ENCODE measurements at places on chromosomes 16 and 17.

DNA sequence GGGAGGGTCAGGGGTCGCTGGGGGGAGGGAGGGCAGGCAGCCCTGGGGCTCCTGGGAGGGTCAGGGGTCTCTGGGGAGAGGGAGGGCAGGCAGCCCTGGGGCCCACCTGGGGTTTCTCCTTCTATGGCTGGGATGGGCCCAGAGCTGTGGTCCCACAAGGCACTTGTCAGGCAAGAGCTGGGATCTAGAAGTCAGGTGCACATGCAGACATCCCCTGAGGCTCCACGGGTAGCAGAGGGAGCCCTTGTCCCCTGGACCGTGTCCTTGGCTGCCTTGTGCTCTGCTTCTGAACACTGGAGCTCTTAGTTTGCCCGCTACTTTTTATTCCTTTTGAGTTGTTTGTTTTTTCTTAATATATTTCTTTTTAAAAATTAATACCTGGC is 1.8 kb downstream of the TUBB3 start:
- no peak for DNase-seq

DNA sequence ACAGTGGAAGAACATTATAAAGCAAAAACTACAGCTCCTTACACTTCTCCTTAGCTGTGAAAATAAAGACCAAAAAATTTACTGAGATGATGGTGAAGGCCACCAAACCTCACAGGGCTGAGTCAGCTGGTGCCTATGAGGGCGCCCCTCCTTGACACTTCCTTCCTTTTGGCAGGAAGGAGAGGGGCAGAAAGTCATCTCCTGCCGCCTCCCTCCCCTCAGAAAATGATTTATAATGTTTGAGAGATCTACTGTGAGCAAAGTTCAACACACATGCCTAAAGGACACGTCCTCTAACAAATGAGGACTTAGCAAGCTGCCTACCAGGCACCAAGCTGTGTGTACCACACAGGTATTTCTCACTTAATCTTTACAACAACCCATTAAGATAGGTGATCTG is 245.7 kb downstream of the PRKCA start:
- DNase-seq: no peak

GRCh38 chr17:725746-726145 is 6.7 kb upstream of the TLCD3A start:
- DNase-seq: no peak

DNA sequence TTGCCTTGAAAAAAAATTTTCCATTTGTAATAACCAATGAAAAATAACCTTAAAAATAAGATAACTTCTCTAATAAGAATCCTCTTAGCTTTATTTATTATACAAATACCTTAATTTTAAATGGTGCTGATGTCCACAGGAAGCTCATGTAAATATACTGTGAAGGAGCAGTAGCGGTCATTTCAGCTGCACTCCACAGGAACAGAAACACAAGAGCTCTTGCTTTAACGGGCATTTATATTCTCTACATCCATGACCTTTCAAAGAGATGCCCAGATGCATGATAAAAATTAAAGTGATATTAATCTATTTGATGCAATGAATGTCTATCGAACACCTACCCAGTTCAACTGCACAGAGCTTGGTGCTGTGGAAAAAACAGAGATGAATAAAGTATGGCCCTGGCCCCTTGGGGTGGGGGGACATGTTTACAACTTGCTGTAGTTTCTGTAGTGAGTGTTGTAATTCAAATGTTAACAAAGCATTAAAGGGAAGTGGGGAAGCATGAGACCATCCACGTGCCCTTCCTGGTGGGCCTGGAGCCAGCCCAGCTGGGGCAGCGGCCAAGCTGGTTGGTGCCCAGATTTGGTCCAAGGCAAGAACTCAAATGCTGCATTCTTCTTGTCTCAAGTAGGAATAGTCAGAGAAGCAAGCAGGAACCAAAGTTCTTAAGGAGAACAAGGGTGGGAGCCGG is 47.9 kb downstream of the IQCK start:
- no peak for DNase-seq

DNA sequence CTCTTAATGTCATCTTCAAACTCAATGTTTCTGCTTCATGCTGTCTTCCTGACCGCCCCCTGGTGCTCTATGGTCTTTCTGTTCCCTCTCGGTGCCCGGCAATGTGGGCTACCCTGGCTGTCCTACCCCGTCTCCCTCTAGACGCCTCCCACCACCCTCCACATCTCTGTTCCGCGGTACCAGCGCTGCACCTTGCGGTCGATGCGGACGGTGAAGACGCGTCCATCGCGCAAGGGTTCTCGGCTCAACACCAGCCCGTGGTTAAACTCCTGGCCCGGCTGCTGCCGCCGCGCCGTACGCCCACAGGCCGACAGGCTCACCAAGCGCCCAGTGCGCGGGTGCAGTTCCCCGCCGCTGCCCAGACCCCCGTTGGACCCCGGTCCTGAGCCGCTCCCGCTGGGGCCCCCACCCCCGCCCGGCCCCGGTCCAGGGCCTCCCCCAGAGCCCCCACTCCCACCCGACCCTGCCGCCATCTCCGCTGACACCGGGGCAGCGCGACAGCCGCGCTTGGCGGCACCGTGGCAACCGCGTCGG is at the start of gene NEURL4:
TSS of gene NEURL4 (minus strand) at position 496 of the 534 bp plus-strand sequence. CDS start at position 473, 23 bp downstream.
- no peak for DNase-seq

DNA sequence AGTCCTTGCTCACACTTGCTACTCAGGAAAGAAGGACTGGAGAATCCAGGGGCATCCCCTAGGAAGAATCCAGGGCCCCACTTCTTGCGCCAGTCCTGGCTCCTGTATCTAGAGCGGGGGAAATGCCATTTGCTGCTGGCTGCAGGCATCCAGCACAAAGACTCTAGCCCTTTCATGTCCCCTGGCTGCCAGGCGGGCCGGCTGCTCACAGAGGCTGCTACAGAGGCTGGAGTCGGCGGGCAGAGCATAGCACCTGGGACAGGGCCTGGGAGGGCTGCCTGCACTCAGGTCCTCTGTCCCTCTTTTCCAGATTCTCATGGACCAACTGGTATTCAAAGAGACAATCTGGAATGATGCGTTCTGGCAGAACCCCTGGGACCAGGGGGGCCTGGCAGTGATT is 13.8 kb downstream of the SMIM5 start:
- DNase-seq: no peak

- no peak for DNase-seq
These were observed 7.4 kb upstream of the TNRC6C start for GRCh38 chr17:77951123-77951522.

DNA sequence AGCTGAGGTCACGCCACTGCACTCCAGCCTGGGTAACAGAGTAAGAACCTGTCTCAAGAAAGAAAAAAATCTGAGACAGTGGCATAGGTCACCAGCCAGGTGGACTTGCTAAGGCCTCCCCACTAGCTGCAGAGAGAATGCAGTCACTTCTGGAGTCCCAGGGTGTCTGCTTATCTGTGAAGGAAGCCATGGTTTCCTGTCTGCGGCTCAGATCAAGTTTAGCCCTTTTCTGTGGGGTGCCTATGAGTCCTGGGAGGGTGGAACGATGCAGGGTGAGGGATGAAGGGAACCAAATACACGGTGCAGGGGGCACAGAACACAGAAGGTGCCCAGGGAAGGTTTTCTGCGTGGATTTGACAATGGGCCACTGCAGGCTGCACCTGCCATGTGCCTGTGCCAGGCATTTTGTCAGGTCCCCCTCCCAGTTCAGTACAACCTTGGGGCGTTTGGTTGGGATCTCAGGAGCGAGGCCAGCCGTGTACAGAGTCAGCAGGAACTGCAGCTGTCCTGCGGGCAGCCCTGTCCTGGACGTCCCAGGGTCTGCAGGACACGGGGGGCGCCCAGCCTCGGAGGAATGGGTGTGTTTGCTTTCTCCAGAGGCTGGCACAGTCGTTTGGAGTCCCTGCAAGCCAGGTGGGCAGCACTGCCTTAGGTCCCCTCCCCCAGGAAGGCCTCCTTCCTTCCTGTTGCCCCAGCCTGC is 41.8 kb downstream of the RAB11FIP4 start:
- no peak for DNase-seq

GRCh38 chr17:61786088-61786487 is 77.2 kb downstream of the BRIP1 start:
- DNase-seq: no peak

GRCh38 chr17:2435181-2435741 is 34.4 kb upstream of the MNT start:
- no peak for DNase-seq

- DNase-seq: no peak
These were observed 22.9 kb downstream of the C1QTNF1 start for GRCh38 chr17:79046916-79047280.

DNA sequence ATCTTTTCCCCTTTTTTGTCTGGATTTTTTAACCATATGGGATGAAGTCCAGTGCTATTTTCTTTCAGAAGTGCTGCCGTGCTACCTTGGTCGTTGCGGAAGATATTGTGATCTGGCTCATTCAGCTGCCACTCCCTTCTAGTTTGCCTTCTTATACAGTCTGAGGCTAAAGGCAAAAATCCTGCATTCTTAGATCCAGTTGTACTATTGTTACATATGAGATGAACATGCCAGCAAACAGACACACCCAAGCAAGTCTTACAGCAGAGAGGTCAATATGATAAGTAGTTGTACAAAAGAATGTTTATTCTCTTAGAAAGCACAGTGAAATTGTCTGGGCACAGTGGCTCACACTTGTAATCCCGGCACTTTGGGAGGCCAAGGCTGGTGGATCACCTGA is 108.0 kb upstream of the COX10 start:
- no peak for DNase-seq

All from T-helper 2 cell (primary cell).